ENCODE measurements at places on chromosomes 12 and 14.

- DNase-seq = no peak
These were observed 557.7 kb downstream of the FSCB start for GRCh38 chr14:43949400-43949799.

- DNase-seq = no peak
These were observed 66.8 kb upstream of the FICD start for GRCh38 chr12:108448246-108448645.

DNA sequence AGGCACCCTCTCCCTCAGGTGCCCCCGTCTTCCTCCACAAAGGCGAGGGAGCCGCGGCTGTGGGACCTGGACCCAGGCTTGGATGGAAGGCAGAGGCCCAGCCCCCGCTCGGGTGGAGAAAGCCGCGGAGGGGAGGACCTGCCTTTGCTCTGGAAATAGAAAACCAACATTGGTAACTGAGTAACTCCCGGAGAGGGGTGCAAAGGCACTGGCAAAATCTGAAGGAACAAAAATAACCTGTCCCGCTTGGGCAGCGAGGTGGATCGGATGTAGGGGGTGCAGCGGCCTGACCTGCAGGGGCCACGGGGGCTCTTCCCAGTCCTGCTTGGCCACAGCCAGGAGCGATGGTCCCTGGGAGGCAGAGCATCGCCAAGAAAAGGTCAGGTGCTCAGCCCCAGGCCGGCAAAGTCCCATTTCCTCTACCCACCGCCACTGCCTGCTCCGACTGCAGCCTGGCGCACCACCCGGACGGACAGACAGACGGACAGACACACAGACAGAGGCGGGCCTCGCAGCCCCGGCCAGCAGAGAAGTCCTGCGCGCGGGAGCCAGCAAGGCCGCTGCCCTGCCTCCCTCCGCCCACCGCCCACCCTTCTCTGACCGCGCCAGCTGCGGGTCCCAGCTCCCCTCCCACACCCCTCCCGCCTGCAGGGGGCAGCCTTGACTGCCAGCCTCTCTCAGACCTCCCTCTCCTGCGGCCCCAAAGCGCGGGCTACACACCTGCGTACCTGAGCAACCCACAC, 21.4 kb upstream of the TMEM106C start:
- DNase-seq = no peak

- no peak for DNase-seq
These were observed 420.1 kb downstream of the FUT8 start for GRCh38 chr14:65832431-65833266.

DNA sequence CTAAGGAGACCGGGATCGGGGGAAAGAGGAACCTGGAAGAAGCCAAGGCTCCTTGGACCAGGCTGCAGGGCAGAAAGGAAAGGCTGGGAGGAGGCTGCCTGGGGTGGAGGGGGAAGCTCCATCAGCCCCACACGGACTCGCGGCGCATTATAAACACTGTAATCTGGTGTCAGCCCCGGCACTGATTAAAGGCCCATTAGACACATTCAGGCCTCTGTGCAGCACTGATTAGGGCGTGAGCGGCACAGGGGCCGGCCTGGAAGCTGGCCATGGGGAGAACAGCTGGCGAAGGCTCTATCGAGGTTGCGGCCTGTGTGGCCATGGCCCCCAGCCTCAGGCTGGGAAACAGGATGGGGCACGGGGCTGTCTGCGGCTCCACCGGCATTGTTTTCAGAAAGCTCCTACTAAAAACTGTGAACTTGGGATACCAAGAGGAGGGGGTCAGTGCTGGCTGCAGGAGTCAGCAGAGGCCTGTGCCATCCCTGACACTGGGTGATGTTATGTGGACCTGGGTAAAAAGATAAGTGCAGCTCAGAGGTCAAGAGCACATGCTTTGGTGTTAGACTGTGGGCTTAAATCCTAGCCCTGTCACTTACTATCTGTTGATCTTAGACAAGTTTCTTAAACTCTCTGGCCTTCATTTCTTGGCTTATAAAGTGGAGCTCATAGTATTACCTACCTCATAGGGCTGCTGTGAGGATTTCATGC, 10.6 kb downstream of the ACVRL1 start:
- DNase-seq = no peak

- DNase-seq = peak; percentile 65
These were observed 68.2 kb upstream of the ETV6 start for GRCh38 chr12:11581179-11581755.

DNA sequence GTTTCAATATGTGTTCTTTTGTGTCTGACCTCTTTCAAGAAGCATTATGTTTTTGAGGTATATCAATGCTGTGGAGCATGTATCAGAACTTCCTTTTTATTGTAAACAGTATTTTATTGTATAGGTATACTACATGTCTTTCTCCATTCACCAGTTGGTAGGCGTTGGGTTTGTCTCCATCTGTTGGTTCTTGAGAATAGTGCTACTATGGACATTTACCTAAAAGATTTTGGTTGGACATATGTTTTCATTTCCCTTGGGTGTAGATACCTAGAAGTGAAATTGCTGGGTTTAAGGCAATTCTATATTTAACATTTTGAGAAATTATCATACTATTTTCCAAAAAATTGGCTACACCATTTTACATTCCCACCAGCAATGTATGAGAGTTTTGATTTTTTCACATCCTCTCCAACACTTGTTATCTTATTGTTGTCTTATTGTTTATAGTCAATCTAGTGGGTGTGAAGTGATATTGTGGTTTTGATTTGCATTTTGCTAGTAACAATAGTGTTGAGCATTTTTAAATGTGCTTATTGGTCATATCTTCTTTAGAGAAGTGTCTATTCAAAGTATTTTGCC, 409.2 kb downstream of the IPO8 start:
- peak; percentile 36 for DNase-seq

GRCh38 chr12:125259178-125259867, 194.1 kb downstream of the AACS start:
- no peak for DNase-seq

DNA sequence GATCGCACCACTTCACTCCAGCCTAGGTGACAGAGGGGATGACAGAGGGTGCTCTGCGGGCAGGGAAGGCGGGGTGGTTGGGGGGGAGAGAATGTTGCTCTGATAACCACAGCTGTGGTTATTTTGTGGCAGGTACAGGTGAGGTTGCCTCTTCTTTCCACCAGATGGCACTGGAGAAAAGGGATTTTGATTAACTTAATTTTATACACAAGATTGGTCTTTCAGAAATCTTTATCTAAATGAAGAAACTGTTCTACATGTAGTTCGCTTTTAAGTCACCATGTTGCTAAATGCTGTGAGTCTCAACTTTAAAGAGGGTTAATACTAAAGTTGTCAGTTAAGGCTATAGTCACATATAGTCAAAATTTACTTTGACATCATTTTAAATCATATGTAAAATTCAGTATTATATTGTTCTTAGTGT, 25.7 kb downstream of the FGF23 start:
- no peak for DNase-seq

- no peak for DNase-seq
These were observed 56.8 kb downstream of the CDK17 start for GRCh38 chr12:96343347-96343954.

DNA sequence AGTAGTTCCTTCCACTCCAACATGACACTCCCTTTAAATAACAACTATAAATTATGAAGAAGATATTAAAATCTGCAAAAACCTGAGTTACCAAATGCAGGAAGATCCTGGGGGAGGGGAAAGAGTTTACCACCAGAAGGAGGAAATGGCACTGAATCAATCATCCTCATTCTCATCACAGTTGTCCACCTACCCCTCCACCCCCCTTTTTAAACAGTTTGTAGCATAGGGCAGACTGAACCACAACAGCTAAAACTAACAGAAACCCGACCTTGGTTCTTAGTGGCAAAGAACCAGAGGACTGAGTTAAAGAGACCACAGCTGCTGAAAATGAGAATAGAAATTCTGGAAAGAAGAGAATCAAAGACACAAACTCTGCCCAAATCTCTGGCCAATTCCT, 189.5 kb downstream of the MED13L start:
- DNase-seq = peak; percentile 17

GRCh38 chr12:78888568-78888967, 24.0 kb downstream of the SYT1 start:
- DNase-seq = no peak

DNA sequence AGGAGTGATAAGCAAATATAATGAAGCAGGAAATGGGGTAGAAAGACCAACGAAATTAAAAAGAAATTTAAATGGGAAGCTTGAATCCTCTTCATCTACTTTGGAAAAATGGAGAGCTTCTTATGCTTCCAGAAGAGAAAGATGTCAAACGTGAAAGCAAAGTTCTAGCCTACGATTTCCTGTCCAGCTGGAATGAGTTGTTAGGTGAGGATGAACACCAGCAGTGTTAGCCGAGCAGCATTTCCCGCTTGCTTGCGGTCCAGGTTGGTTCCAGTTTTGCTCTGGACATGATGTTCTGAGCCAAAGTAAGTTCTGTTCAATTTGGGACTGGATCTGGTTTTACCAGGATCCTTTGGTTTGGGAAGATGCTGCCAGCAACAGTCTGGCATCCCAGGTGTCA, 78.9 kb downstream of the DACT1 start:
- DNase-seq = no peak

GRCh38 chr14:80906946-80907345, 34.6 kb downstream of the CEP128 start:
- no peak for DNase-seq

DNA sequence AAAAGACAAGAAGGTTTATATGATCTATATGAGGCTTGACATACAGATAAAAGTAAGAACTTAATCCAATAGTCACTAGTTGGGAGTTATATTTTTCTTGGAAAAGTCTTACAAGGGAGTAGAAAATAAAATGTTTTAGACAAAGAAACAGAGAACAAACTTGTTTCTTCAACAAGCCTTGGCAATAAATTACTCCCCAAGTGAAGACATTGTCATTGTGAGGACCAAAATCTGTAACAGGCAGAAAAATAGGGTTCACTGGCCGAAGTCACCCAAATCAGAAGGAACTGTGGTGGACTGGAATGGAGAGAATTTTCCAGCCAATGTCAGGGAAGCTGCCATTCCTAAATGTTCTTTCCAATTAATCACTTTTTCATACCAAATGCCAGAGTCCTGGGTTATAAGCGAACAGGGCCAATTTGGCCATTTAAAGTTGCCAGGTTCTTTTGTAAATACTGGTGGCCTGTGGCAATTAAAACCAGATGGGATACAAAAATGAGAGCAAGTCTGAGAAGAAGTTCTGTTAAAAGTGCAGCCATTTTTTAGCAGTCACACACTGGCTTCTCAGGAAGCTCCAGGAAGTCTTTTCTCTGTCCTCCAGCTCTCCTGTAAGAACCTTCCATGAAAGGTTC, 117.3 kb upstream of the OVCH1 start:
- DNase-seq = no peak

GRCh38 chr12:116406529-116406928, 129.0 kb upstream of the MED13L start:
- no peak for DNase-seq

DNA sequence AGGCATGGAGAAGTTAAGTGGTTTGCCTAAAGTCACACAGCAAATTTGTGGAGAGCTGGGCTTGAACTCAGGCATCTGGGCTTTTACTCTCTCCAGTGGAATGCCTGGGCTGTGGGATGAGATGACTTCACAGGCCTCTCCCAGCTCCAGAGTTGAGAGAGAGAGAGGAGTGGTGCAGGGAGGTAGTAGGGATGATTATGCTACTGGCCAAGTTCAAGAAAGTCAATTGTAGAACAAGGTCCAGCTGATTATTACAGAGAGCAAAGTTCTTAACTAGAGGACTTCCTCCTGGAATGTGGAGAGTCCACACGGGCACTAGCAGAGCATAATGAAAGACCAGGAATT, 769 bp upstream of the EMP1 start:
- DNase-seq = no peak

- DNase-seq = no peak
These were observed 249.1 kb downstream of the AKAP6 start for GRCh38 chr14:32578181-32578580.

DNA sequence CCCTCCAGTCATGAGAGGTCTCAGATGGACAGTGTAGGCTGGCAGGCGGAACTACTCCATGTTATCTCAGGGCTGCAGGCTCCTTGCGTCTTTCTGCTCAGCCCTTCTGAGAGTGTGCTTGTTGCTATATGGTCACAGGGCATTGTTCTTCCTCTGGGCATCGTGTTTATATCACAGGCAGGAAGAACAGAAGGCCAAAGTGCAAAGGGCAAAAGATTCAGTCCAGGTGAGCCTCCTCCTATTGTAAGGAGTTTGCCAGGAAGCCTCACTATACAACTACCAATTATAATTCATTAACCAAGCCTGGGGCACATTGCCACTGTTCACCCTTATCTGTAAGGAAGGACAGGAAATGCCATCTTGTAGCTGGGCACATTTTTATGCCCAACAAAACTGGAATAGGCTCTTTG, 195.5 kb upstream of the KITLG start:
- no peak for DNase-seq

DNA sequence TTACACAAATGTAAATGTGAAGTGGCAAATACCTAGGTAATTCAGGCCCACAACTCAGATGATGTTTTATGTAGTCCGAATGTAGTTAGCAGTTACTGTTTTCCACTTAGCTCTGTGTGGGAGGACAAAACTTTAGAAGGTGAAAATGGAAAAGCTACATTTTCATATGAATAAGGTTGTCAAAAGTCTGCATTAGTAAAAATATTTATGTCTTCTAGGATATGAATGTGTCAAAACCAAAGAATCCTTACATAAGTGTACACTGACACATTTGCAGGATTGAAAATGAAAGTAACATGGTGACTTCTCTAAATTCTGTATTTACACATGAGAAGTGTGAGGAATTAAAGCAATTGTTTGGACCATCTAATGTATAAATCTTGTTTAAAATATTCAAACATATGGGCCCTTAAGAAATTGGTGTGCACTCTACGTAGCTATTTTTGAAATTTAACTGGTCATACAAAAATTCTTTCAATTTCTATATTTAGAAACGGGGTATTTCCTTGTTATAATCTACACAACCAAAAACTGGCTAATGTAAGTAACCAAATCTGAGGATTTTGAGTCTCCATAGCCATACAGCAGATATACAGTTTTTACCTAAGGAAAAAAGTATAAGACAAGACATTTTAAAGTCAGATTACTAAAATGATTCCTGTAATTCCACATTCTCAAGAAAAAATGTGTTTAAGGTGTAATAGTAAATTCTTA, 5.4 kb downstream of the CDKN1B start:
- peak; percentile 81 for DNase-seq

DNA sequence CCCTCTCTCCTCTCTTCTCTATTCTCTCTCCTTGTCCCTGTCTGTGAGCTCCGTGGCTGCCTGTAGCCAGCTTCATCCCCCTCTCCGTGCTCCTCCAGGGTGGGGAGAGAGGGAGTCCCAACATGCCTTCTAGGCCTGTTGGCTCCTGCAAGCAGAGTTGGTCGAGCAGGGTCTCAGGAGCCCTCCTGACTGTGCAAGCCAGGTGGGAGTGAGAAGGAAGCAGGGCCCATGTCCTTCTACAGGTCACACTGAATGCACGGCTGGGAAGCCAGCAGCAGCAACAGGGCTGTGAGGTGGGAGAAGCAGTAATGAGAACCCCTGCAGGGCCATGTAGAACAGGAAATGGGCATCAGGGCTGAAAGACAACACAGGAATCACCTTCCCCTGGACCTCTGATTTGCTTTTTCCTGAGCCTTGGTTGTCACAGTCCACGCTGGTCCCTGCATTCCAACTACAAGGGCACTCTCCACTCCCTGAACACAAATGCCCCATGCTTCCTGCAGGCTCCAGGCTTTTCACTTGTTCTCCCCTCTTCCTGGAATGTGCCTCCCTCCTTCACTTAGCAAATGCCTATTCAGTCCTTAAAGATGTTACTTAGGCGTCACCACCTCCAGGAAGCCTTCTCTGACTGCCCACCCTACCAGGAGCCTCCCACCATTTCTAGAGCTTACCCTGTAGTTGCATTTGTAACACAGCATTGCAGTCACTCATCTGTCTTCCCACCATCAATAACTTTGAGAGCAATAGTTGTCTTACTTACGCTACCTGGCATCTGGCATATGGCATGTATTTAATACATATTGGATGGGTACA, 51.2 kb downstream of the TSPAN11 start:
- DNase-seq = no peak
